ENCODE measurements at places on chromosomes 12 and 14. TPM values are rescaled to one million over a fixed set of nuclear protein-coding genes. Genes with fewer than 3 reads are reported as not detected.

TRIM9 gene
- total RNA-seq, result 0.87 TPM

STAB2 gene
- total RNA-seq, result not detected

ATN1 gene
- 92.2 TPM for total RNA-seq

VRTN gene
- total RNA-seq, result not detected

FSCB gene
- total RNA-seq, result 0.66 TPM

DNA sequence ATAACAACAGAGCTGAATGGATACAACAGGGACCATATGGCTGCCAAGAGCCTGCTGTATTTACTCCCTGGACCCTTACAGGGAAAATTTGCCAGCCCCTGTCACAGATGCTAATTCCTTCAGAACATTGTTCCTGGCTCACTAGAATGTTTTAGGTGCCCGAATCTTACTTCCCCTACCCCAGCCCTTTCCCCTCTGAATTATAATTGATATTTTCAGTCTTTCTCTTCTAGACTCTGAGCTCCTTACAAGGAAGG is 235.3 kb downstream of the KSR2 start:
- no peaks in the 10 kb centered on the region for H3K36me3 ChIP-seq
- no peak for DNase-seq
- H3K27me3 ChIP-seq, result no peaks in the 10 kb centered on the region
- no peak overlapping the region for H3K4me3 ChIP-seq
- H3K27ac ChIP-seq, result no peak overlapping the region

DNA sequence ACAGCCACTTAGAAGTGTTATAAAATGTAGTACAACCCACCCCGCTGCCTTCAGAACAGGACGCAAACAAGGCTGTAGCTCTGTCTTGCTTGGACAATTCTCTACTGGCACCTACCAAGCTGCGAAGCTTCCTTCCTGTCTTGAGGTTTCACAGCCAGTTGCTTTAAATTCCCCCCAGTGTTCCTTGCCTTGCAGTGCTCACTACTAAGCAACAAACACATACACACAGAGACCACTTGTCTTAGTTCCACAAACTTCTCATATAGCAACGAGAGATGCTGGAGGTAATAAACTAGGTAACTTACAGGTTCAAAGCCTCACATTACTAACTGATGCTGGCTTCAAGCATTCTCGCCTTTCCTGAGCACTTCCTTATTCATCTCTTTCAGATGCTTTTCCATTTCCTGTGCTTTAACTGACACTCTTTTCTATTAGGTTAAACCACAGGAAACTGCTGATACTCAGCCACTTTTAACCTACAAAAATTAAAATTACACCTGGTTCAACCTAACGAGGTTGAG is 91.5 kb upstream of the PTGDR start:
- no peak for DNase-seq
- H3K4me1 ChIP-seq, result no peaks in the 10 kb centered on the region
- H3K4me3 ChIP-seq, result no peak overlapping the region
- no peak overlapping the region for H3K27ac ChIP-seq
- H3K36me3 ChIP-seq, result no peaks in the 10 kb centered on the region
- H3K27me3 ChIP-seq, result no peaks in the 10 kb centered on the region

DNA sequence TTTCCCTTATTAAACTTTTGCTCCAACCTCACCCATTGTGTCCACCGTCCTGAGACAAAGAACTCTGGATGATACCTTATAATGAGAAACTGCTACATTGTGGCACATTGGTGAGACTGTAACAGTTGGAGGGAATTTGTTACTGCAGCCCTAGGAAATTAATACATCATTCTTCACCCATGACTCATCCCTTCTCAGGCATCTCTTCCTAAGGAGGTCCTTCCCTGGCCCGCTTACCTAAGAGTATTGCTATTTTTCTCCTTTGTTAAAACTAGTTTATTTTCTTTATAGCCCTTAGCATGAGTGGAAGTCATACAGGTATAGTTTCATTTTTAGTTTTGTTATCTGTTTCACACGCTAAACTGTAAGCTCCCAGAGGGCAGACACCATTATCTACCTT is 87.1 kb downstream of the TMEM260 start:
- no peaks in the 10 kb centered on the region for H3K4me1 ChIP-seq
- H3K36me3 ChIP-seq, result no peaks in the 10 kb centered on the region
- no peak overlapping the region for H3K4me3 ChIP-seq
- no peak overlapping the region for H3K27ac ChIP-seq
- DNase-seq, result no peak
- no peaks in the 10 kb centered on the region for H3K27me3 ChIP-seq

- DNase-seq, result peak; percentile 29
- no peaks in the 10 kb centered on the region for H3K36me3 ChIP-seq
- no peaks in the 10 kb centered on the region for H3K27me3 ChIP-seq
- H3K27ac ChIP-seq, result no peak overlapping the region
- no peaks in the 10 kb centered on the region for H3K4me1 ChIP-seq
- H3K4me3 ChIP-seq, result no peak overlapping the region
Observed at GRCh38 chr14:81565441-81566290, 32.0 kb upstream of the SEL1L start.

GRCh38 chr14:96827290-96827689 is 30.1 kb downstream of the VRK1 start:
- no peaks in the 10 kb centered on the region for H3K27me3 ChIP-seq
- H3K4me3 ChIP-seq, result no peak overlapping the region
- H3K27ac ChIP-seq, result no peak overlapping the region
- no peak for DNase-seq

- no peak for DNase-seq
- H3K27ac ChIP-seq, result no peak overlapping the region
- H3K4me1 ChIP-seq, result no peaks in the 10 kb centered on the region
- H3K4me3 ChIP-seq, result no peak overlapping the region
Observed at GRCh38 chr12:115204957-115205754, 521.2 kb upstream of the TBX3 start.

DNA sequence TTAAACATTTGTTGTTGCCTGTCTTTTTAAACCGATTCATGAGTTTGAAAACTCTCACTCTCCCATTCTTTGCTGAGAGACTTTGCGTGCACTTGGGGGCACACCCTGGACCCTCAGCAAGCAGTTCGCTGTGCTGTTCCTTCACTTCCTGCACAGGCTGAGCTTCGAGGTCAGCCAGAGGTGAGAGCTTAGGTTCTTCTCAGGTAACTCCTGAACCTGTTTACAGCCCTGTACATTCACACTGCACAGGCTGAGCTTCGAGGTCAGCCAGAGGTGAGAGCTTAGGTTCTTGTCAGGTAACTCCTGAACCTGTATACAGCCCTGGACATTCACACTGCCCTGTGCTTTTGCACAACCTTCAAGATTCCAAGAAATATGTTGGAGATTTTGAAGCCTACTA is 9.8 kb upstream of the CLECL1 start:
- H3K27me3 ChIP-seq, result no peaks in the 10 kb centered on the region
- H3K27ac ChIP-seq, result no peak overlapping the region
- H3K4me3 ChIP-seq, result no peak overlapping the region
- DNase-seq, result no peak
- H3K36me3 ChIP-seq, result no peaks in the 10 kb centered on the region

DNA sequence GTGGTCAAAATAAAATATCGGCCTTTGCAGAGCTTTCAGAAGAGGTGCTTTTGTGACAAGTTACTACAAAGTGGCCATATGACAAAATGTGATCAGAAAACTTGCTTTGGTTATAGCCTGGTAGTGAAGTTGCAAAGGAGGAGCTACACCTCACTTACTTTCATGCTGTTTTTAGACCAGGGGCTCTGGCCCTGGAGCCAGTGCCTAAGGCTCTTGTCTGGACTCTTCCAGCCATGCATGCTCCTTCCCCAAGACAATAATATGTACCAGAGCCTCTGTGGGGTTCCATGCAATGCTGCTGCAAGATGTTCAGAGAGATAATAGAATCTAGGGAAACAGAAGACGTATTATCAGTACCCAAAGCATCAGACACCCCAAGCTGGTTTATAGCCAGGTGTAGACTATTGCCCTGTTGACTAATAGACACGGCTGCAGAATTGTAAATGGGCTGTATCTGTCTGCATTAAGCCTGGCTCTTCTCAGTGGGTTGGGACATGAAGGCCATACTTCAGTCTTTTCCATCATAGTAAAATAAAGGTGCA is 88.5 kb downstream of the EGLN3 start:
- no peak overlapping the region for H3K4me3 ChIP-seq
- H3K4me1 ChIP-seq, result no peaks in the 10 kb centered on the region
- no peaks in the 10 kb centered on the region for H3K27me3 ChIP-seq
- H3K36me3 ChIP-seq, result no peaks in the 10 kb centered on the region
- DNase-seq, result no peak
- no peak overlapping the region for H3K27ac ChIP-seq

DNA sequence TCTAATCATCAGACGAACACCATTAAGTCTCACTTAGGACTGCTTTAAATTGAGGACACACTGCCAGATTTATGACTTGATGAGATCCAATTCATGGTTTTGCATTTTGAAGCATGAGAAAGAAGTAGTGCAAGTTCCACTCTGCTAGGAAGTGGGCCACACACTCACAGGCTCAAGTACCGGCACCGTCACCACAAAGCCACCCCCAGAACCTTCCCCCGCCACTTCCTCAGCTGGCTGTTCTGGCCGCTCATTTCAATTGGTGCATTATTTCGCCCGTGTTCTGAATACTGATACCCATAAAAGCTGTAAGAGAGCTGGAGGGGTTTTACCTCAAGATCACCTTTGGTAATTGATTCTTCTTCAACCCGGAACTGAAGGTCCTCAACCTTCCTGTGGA is 70.1 kb downstream of the CLIP1 start:
- no peak overlapping the region for H3K4me3 ChIP-seq
- H3K36me3 ChIP-seq, result peaks cover 9% of the 10 kb centered on the region
- H3K4me1 ChIP-seq, result no peaks in the 10 kb centered on the region
- no peak overlapping the region for H3K27ac ChIP-seq
- H3K27me3 ChIP-seq, result no peaks in the 10 kb centered on the region

GRCh38 chr12:104570174-104570907 is 113.6 kb downstream of the CHST11 start:
- no peaks in the 10 kb centered on the region for H3K27me3 ChIP-seq
- H3K27ac ChIP-seq, result no peak overlapping the region
- H3K4me1 ChIP-seq, result peaks cover 2% of the 10 kb centered on the region
- H3K4me3 ChIP-seq, result no peak overlapping the region
- no peaks in the 10 kb centered on the region for H3K36me3 ChIP-seq

GRCh38 chr12:88471331-88472045 is 108.8 kb downstream of the KITLG start:
- H3K27me3 ChIP-seq, result no peaks in the 10 kb centered on the region
- peaks cover 16% of the 10 kb centered on the region for H3K4me1 ChIP-seq
- H3K4me3 ChIP-seq, result no peak overlapping the region
- no peaks in the 10 kb centered on the region for H3K36me3 ChIP-seq
- H3K27ac ChIP-seq, result no peak overlapping the region
- no peak for DNase-seq

DNA sequence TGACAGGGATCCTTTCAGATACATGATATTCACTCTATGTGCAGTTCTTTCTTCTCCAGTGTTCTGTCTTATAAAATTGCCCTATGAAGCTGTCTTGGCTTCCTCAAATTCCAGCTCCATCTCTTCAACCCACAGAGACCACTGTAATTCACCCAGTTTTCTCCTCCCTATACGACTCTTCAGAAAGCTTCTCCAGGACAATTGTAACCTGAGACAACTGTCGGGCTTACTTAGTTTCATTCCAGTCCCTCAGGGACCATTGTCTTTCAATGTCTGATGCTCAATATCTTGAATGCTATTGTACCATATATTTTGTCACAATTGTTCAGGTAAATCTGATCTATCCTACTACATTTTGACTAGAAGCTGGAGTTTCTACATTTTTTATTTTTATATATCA is 345.3 kb downstream of the RPL10L start:
- H3K27ac ChIP-seq, result no peak overlapping the region
- DNase-seq, result no peak
- no peaks in the 10 kb centered on the region for H3K27me3 ChIP-seq
- H3K4me3 ChIP-seq, result no peak overlapping the region

DNA sequence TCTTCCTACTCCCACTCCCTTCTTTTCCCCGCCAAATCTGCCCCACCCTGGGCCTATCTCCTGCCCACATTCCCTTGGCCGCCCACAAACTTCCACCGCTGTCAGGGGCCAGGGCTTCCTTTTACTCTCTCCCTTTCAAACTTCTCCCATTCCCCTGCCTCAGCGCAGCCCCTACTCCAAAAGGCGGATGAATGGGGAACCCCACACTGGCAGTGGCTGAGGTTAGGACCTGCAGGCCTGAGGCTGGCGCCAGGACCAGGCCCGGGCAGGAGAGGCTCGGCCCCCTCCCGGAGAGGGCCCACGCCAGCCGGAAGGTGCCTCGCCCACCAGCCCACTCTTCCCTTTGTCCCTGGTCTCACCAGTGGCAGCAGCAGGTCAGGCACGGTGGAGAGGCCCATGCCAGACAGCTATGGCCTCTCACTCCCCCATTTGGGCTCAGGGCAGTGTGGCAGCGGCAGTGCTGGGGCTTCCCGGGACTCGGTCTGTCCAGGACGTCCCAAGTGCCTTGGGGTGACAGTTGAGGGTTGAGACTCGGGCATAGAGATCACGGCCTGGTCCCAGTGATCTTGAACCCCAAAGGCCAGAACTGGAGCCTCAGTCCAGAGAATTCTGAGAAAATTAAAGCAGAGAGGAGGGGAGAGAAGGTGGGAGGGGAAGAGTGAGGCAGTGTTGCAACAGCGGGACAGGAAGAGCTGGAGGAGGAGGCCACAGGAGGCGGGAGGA is at the start of gene TNFRSF1A:
Gene TNFRSF1A, minus strand, starts transcription at position 660 of the 723 bp plus-strand sequence. Its CDS starts 262 bp downstream, at position 398.
- DNase-seq, result peak; percentile 55
- no peaks in the 10 kb centered on the region for H3K36me3 ChIP-seq
- peak within 1 kb of the TSS; percentile 97 for H3K27ac ChIP-seq
- H3K4me3 ChIP-seq, result peak within 1 kb of the TSS; percentile 89
- peaks cover 52% of the 10 kb centered on the region for H3K4me1 ChIP-seq

DNA sequence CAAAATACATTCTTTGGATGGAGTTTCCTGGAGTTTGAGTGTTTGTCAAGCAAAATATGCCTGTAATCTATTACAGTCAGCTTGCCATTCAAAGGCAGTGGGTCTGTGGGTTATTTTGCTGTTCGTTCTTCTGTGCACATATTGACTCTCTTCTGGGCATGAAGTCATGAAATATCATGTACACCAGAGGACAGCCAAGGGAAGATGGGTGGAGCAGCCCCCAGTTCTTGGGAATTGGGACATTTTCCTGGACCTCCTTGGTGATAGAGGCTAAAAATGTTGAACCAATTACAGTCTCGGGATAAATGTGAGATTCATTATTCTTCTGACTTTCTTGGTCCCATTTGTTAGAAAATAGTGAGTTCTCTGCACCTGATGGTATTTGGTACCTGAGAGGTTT is 89.1 kb downstream of the FOXN4 start:
- peaks cover 9% of the 10 kb centered on the region for H3K36me3 ChIP-seq
- DNase-seq, result no peak
- H3K27me3 ChIP-seq, result no peaks in the 10 kb centered on the region
- no peak overlapping the region for H3K4me3 ChIP-seq
- no peak overlapping the region for H3K27ac ChIP-seq
- H3K4me1 ChIP-seq, result no peaks in the 10 kb centered on the region

- no peaks in the 10 kb centered on the region for H3K27me3 ChIP-seq
- H3K4me1 ChIP-seq, result peaks cover 54% of the 10 kb centered on the region
- H3K27ac ChIP-seq, result no peak overlapping the region
- H3K4me3 ChIP-seq, result no peak overlapping the region
- no peak for DNase-seq
Observed at GRCh38 chr14:21089271-21089670, 9.2 kb downstream of the ZNF219 start.

GRCh38 chr12:54385251-54385914 is 850 bp upstream of the ZNF385A start:
- H3K36me3 ChIP-seq, result no peaks in the 10 kb centered on the region
- no peak overlapping the region for H3K4me3 ChIP-seq
- peak overlapping the region; percentile 56 for H3K27ac ChIP-seq
- H3K4me1 ChIP-seq, result no peaks in the 10 kb centered on the region
- H3K27me3 ChIP-seq, result no peaks in the 10 kb centered on the region

- H3K4me1 ChIP-seq, result no peaks in the 10 kb centered on the region
- H3K36me3 ChIP-seq, result no peaks in the 10 kb centered on the region
- no peak overlapping the region for H3K4me3 ChIP-seq
- H3K27me3 ChIP-seq, result no peaks in the 10 kb centered on the region
Observed at GRCh38 chr12:43337571-43338444, 214.2 kb downstream of the ADAMTS20 start.
